ENCODE measurements at places on chromosomes 12 and 14.

DNA sequence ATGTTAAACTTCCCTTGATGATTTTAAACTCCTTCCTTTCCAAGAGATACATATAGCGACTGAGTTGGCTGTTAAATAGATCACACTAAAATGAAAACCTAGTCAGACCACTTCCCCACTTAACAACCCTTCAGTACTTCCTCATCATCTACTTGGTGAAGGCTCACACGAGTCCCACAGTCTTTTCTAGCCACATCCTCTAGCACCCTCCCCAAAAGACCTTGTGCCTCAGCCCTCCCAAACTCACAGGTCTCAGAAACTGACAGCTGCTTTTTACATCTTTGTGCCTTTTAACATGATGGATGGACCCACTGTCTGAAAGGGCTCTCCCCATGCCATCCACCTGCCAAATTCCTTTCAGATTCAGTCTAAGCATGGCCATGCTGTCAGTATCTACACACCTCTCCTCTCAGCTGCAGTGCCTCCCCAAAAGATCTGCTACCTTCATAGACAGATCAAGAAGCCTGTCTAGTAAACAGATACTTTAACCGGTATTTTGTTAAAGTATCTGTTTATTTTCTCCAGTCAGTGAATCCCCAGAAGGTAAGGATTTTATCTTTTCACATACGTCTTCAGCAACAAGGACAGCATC, 65.1 kb upstream of the GPHB5 start:
- DNase-seq, result no peak

DNA sequence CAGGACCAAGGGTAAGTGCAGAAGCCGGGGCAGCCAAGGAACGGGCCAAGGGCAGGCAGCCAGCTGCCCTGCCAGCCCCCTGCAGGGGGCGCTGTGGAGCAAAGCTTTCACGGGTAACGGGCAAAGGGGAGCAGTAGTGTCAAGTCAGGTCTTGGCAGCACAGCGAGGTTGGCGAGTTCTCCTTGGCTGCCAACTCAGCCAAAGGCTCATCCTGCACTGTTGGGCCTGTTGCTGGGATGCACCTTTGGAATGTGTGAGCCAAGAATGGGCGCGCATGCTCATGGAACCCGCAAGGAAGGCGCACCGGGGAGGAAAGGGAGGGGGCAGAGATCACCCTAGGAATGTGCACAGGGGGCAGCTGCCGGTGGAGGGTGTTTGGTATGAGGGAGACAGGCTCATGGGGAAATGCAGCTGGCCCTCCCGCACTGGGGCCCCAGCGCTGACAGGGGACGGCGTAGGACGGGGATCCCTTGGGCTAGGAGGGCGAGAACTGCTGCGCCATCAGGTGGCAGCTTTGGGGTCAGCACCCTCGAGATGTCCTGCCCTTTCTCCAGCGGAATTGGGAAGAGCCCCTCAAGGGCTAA, 138.0 kb downstream of the ASCL4 start:
- peak; percentile 19 for DNase-seq

DNA sequence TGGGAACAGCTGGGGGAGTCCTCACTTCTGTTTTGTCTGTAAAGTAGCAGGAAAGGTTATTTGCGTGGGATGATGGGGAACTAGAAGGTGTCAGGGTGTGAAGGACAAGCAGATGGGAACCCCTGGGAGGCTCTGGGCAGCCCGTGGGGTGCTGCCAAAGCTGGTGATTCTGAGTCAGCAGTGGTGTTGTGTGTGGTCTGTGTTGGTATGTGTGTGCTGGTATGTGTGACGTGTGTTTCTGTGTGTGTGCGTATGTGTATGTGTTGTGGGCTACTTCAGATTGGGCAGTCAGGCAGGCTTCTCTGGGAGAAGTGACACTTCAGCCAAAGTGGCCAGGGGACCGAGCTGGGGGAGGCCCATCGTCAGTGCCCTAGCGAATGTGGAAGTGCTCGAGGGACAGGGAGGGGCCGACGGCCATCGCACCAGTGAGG, 15.3 kb upstream of the BDKRB2 start:
- DNase-seq, result no peak

GRCh38 chr12:42192686-42193085, 45.4 kb downstream of the YAF2 start:
- DNase-seq, result no peak

GRCh38 chr14:90345239-90345557, 13.5 kb upstream of the NRDE2 start:
- no peak for DNase-seq

GRCh38 chr12:29066011-29066588, 83.0 kb upstream of the FAR2 start:
- DNase-seq, result no peak

- DNase-seq, result no peak
These were observed 6.2 kb downstream of the CALM1 start for GRCh38 chr14:90403065-90403464.

DNA sequence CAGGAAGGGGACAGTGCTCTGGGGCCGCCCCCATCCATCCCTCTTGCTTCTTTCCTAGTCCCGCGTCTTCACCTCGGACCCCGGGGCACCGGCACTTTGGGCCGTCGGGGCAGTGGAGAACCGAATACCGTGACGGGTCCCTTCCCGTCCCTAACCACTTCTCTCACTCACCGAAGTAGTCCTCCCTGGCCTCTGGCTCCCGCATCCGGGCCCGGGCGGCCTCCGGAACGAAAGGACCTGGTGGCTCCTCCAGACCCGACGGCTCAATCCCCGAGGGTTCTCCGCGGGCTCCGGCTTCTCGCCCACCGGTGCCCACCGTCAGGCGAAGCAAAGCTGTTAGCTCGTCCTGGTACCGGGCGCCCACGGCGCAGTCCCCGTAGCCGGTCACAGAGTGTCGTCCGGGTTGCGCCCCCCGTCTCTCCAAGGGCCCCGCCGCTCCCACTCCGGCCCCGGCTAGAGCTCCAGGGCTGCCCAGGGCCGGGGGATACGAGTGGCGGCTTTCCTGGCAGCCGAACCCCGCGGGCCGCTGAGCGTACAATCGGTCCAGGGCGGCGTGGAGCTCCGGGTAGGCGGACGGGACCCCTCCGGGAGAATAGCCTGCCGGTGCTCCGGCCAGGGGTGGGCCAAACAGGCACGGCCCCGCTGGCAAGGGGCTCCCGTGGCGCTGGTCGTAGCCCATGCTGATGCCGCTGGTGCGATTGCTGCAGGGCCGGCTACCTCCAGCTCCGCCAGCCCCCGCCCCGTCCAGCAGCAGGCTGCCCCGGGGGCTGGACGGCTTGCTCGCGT, 1.1 kb downstream of the AJUBA start:
- no peak for DNase-seq

DNA sequence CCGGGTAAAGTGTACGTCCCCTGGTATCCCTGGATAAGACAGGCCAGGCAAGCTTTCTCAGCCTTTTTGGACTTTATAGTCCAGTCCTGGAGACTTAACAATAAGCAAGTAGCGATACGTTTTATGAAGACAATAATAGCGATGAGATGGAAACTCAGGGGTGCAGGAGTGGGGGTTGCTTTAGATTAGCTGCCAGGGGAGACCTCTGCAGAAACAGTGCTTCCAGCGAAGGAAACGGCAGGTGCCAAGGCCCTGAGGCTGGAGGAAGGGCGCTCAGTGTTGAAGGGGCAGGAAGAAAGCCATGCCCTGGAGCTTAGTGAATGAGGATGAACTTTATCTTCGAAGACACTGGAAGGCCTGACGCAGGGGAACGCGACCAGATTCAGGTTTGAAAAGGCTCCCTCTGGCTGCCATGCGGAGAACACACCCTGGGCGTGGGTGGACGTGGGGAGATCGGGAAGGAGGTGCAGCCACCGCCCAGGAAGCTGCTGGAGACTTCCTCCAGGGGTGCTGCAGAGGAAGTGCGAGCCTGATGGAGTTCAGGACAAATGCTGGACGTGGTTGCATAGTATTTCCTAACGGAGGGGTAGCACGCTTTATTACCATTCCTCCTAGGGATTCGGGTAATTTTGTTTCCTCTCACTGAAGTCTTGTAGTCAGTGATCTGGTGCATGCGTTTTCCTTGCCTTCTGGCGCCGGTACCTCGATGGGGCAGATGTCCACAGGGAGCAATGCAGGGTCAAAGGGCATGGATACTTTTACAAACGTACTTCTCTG, 26.1 kb upstream of the UBC start:
- DNase-seq, result no peak

DNA sequence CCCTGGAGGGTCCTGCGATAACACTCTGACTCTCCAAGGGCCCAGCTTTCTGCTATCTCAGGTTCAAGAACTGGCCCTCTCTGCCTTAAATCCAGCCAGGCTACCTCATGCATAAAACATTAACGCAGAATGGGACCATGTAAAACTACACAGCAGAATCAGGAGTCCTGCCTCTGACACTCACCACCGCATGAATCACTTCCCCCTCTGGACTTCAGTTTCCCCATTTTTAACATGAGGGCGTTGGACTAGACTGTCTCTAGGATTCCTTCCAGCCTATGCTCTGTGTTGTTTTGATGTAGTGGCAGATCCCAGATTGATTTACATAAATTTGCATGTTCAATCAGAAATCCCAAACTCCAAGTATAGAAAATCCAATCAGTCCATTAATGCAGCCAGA, 3.3 kb downstream of the NCKAP5L start:
- DNase-seq, result no peak

- DNase-seq, result no peak
These were observed 899 bp downstream of the TPCN1 start for GRCh38 chr12:113221997-113222729.

DNA sequence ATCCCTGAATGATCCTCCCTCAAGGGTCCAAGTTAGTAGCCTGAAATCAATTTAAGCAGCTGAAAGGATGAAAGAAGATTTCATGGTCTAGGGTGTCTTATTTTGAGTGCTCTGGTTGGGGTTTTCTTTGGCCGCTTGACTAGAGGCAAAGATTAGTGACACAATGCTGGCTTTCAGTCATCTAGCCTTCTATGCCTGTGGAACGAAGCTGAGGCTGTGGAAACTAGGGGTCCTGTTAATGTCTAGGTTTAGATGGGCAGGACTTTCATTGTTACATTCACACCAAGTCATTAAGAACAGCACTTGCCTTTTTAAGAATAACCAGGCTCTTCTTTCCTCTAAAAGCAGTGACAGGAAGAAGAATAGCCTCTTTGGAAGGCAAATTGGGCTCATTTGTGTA, 253.8 kb upstream of the E2F7 start:
- no peak for DNase-seq

DNA sequence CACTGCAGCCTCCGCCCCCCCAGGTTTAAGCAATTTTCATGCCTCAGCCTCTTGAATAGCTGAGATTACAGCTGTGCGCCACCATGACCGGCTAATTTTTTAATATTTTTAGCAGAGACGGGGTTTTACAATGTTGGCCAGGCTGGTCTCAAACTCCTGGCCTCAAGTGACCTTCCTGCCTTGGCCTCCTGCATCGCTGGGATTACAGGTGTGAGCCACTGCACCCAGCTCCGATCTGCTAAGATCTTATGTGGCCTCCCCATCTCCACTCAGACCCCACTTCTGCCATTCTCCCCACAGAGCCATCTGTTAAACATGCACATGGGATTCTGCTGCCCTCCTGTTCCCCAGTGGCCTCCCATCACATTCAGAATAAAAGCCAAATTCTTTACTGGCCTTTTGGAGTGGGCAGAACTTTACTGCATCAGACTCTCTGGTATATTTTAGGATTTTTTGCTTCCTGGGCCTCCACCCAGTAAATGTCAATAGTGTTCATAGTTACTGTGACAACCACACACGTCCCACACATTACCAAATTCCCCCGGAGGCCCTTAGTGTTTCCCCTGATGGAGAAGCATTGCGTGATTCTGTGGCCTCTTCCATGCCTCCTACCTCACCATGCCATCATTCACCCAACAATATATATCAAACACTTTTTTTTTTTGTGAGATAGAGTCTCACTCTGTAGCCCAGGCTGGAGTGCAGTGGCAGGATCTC, 96.3 kb downstream of the PTPN11 start:
- no peak for DNase-seq

- DNase-seq, result no peak
These were observed 6.6 kb downstream of the PPP4R4 start for GRCh38 chr14:94180655-94181271.

DNA sequence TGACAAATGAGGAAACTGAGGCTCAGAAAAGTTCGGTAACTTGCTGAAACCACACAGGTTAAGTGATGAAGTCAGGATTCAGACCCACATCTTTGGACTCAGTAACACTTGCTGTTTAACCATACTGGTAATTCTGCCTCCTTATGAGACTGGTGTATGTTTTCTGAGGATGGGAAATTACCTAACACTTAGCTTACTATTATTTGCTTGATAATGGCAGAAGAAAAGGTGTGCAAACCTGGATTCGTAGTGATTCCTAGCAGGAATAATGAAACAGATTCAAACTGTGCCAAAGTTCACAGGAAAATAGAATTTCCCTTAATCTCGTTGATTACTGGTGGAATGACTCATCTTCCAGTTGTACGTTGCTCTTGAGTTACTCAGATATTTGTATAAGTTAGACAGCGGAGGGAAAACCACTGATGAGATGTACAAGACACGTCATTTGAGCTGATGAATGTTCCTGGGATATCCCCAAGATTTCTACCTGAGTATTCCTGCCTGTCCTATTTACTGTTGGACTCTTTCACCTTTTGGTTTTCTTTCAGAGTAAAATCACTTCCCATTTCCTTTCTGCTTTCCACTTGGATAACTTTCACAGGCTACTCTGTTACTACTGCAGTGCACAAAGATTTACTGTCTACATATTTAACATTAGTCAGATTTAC, 37.5 kb downstream of the PRORP start:
- no peak for DNase-seq

- DNase-seq, result no peak
These were observed 340.0 kb upstream of the SFSWAP start for GRCh38 chr12:131370791-131371347.

- DNase-seq, result no peak
These were observed 7.0 kb downstream of the RNASE10 start for GRCh38 chr14:20512177-20512905.

- no peak for DNase-seq
These were observed 36.4 kb upstream of the NR1H4 start for GRCh38 chr12:100437038-100437841.

GRCh38 chr12:121162384-121162783, 29.7 kb downstream of the P2RX7 start:
- DNase-seq, result no peak

GRCh38 chr14:89564989-89565388, 148.0 kb upstream of the FOXN3 start:
- DNase-seq, result no peak

- no peak for DNase-seq
These were observed 151.1 kb downstream of the PPM1H start for GRCh38 chr12:62783881-62784280.

- no peak for DNase-seq
These were observed 5.9 kb downstream of the POMT2 start for GRCh38 chr14:77314539-77315457.

GRCh38 chr14:94593749-94594431, 12.7 kb downstream of the SERPINA5 start:
- no peak for DNase-seq

- no peak for DNase-seq
These were observed 13.0 kb downstream of the ATG14 start for GRCh38 chr14:55398679-55399078.

- DNase-seq, result no peak
These were observed 57.8 kb upstream of the ARHGAP5 start for GRCh38 chr14:32019276-32019675.

DNA sequence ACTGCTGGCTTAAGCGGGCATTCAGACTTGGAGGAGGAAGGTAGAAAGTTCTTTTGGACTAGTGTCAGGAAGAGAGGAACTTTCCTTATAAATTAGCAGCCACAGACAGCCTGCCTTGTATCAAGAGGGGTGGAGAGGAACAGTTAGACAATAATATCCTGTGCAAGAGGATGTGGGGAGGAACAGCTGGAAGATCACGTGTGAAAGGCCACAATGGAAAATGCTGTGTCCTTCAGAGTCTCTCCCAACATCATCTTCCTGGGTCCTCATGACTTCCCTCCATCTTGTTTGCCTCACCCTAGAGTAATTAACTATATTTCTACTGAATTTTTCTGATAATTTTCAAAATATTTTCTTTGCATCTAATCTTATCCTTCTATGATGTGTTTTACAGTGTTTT, 117.4 kb downstream of the MGAT4C start:
- DNase-seq, result no peak
